ENCODE measurements at places on chromosomes 3 and 15.

DNA sequence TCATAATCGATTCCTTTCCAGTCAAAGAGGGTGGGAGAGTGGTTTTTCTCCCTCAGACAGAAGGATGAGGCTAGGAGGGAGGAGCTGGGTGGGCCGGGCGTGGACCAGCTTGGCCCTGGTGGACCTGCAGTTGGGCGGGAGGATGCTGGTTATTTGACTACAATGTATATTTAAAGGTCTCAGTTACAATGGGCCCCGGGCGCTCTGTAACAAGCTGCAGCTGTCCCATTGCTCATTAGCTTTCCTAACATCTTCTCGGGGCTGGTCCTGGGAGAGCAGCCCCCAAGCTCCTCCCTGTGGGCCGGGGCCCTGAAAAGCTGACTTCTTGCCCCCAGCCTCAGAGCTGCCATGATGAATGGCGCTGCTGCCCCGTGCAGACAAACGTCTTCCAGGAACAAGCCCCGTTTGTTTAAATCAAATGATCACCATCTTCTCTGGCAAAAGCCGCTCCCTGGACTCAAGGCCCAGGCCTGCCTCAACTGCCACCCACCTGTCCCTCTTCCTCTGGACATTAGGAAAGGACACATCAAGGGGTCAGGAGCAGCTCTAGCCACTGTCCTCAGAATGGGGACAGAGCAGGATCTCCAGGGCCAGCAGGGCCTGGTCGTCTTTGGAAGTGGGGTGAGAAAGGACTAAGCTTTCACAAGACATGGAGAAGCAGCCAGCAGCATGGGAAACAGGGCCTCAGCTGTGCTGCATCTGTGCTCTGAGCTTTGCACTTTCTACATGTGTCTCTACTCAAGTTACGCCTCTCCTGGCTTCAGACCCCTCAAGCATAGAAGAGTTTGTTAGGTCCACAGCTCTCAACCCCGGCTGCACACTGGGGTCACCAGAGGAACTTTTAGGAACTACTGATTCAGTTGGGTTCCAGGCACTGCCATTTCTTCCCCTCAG lies 38.6 kb downstream of the MAGEF1 start:
- DNase-seq, result no peak

DNA sequence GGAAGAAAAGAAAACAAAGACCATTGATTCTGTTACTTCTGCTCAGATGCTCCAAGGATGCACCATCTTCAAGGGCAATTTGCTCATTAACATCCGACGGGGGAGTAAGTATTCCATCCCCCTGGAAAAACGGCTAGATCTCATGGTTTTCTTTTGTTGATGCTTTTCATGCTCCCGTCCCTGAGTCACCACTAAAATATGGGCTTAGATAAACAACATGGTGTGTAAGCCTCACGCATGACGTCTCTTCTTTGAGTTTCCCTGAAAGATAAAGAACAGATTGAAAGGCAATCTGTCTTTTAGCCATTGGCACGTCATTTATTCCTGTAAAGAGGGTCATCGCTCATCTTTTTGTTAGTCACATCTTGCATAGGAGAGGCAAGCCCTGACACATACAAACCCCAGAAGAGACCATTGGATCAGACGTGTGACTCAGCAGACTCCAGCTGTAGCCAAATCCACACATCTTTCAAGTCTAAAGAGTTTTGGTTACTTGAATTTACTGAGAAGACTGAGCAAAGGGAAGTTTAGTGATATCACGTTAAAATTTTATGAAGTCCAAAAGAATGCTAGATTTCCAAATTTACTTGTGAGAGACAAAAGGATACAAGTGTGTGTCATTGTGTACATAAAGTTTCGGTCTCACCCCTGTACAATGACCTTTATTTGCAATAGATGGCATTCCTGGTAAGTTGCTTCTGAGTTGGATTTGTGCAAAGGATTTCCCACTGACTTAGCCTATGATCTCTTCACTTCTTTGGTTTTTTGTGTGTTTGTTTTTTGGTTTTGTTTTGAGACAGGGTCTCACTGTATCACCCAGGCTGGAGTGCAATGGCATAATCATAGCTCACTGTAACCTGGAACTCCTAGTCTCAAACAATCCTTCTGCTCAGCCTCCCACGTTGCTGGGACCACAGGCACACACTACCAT lies 110.5 kb downstream of the PGPEP1L start:
- peak; percentile 99 for DNase-seq

DNA sequence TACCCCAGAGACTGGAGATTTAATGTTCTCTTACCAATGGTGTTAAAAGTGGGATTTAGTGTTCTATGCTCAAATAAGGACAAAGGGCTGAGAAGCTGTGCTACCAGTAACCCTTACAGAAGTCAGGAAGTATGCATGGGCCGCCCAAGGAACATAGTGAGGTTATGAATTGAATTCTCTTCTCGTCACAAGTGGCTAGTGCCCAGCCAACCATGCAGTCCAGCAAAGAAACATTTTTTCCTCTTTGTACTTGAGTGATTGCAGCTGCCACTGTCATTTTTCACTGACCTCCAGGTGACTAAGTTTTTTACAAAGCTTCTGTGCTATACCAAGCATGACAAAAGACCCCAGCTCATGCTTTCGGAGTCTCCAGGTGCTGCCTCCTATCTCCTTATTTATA lies 110.6 kb upstream of the DCBLD2 start:
- DNase-seq, result no peak

- no peak for DNase-seq
Measured at GRCh38 chr15:51579012-51579411, 43.6 kb downstream of the DMXL2 start.

DNA sequence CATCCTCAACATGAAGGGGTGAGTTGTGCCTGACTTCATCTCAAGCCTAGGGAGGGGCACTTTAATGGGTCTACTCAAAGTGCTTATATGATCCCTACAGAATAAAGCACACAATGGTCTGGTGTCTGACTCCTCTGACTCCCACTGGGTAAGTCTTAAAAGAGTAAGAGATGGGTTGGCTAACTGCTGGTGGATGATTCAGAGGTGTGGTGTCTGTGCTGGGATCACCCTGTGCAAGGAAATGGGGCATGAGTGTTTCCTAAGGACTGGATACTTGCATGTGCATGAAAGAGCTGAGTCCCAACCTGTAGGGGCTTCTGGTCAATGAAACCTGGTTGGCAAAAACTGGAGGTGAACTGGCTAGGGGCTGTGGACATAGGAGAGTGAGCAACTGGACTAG lies 158.8 kb downstream of the IL20RB start:
- no peak for DNase-seq

DNA sequence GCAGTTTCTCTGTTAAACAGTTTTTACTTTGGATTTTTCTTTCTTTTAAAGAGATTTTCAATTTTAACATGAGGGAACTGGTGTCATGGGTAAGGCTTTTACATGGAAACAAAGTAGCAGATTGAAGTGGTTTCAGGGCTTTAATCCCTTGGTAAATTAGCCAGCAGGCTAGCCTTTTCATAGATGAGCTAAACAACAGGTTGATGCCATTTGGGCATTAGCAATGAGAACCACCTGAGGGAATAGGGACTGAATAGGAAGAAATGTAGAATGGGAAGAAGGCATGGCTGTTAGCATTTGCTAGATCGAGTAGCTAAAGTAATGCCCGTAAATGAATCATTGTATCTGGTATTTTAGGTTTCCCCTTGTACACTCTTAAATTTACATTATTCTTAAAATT lies 165.5 kb upstream of the MLF1 start:
- DNase-seq, result no peak

DNA sequence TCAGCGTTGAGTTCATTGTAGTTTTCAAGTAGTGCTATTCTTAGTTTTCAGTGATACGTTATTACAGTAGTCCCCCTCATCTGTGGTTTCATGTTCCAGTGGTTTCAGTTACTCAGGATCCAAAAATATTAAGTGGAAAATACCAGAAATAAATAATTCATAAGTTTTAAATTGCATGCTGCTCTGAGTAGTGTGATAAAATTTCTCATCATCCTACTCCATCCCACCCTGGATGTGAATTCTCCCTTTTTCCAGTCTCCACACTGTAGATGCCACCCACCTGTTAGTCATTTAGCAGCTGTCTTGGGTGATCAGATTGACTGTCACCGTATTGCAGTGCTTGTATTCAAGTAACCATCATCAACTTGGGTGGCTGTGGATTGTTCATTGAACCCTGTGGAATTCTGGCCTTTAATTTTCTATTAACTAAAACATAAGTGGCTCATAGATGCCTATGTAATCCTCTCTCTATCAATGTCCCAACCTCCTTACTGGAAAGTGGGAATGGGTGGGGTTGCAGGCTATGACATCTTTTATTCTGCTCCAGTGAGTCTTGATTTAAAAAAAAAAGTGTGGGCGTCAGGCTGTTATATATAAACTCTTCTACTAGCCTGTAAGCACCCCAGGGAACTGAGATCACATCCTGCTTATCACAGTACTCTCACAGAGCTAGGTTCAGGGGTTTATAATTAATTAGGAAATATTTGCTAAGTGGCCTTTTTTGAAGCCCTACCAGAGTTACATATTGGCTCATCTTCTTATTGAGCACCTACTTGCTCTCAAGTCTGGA lies 97.5 kb downstream of the CFAP20DC start:
- no peak for DNase-seq

- no peak for DNase-seq
Measured at GRCh38 chr15:99102332-99103235, 2.3 kb upstream of the SYNM start.

GRCh38 chr15:68574629-68575028 lies 4.2 kb upstream of the CORO2B start:
- DNase-seq, result no peak

DNA sequence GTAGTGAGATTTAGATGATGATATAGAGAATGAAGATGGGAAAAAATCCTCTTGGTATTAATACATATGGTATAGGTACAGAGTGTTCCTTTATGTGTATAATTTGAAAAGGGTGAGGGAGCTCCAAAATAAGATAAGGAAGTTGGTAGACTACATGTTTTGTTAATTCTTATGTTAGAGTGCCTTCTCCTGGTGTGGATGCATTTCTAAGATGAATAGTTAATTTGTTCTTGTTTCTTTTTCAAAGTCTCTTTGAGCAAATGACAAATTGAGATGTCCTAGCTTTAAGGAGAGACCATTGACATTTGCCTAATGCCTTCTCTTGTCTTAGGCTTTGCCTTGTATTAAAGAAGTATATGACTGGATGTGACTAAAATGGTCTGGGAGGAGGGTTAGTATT lies 34.1 kb downstream of the AKAP13 start:
- no peak for DNase-seq

DNA sequence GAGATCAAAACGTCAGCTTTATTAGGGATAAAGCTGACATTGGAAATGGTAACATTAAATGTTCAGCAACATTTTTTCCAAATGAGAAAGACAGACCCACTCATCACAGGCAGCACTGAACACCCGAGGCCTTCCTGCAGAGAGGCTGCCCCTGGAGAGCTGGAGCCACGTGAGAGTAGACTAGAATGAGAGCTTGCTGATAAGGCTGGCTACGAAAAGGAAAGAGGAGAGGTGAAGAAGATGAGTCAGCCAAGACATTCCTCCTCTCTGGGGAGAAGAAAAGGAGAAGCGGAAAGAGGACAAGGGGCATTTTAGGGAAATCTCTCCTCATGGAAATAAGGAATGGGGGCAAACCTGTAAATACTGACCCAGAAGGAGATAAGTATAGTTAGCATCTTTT lies 7.3 kb downstream of the CYP19A1 start:
- no peak for DNase-seq

DNA sequence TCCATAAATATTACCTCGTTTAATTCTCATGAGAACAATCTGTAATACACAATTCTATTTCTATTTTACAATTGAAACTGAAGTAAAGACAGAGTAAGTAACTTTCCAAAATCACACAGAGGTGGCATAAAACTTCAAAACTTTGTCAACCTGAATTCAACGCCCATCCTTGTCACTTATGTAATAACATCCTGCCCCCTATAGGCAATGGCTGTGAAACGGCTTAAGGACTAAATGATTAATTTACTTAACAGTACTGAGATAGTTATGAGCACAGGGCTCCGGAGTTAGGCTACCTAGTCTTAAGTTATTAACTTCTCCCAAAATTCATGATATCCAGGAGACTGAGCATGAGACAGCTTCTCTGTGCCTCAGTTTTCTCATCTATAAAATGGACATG lies 293.1 kb upstream of the CHRM5 start:
- no peak for DNase-seq

- DNase-seq, result no peak
Measured at GRCh38 chr3:126056681-126057500, 27.0 kb downstream of the SLC41A3 start.

DNA sequence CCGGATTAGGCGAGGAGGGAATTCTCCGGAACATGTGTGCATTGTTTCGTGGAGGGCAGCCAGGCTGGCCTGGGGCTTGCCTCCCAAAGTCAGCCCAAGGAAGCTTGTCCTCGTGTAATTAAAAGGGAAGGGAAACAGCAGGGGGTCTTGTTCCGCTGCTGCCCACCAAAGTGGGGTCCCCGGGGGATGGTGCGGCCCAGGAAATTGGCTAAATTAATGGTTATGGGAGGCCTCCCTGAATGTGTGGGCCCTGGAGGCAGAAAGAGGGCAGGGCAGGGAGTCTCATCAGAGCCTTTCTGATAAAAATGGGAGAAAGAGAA lies 118.1 kb downstream of the OPA1 start:
- DNase-seq, result no peak

- no peak for DNase-seq
Measured at GRCh38 chr15:80502782-80503181, 98.6 kb downstream of the ARNT2 start.

- DNase-seq, result no peak
Measured at GRCh38 chr15:94185547-94186236, 45.7 kb upstream of the MCTP2 start.

DNA sequence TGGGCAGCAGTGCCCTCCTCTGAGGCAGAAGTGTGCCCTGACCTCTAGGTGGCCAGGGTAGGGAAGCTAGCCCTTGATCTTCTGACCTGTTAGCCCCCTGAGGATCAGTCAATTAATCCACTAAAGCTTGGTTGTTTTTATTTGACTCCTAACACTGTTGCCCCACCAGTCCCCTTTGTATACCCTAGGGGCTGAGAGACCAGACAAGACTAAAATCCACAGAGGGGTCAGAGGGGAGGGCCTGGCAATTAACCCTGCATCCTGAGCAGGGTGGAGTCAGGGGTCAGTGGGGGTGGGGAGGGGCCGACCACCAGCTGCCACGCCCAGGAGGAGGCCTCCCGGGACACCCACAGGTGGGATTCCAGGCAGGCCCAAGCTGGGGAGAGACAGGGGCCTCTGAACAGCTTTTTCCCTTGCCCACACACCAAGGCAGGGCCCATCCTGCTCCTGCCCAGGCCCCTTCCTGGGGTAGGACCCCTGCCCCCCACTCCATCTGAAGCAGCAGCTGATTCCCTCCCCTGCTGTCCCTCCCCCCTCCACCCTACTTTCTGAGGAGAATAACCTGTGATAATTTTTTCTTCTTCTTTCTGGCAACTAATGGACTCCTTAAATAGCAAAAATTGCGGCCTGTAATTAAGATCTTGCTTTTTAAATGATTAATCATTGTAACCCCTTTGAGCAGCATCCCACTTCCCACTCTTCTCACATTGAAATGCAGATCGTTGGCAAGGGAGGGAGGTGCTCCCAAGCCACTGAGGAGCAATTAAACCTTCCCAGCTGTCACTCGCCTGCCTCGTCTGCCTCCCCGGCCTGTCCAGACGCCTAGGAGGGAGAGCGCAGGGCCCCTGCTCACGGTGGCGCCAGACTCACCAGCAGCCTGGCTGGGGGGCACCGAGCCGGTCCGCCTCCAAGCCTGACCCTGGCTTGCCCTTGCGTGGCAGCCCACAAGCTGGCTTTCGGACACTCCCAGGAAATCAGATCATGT lies 51.9 kb downstream of the RHCG start:
- DNase-seq, result no peak

GRCh38 chr3:97736928-97737327 lies 27.6 kb upstream of the ARL6 start:
- DNase-seq, result no peak

- DNase-seq, result peak; percentile 90
Measured at GRCh38 chr15:92906563-92907081, 6.5 kb downstream of the CHD2 start.
